ENCODE measurements at places on chromosomes 13 and 19.

- DNase-seq: no peak
Observed at GRCh38 chr13:84630476-84630875, 748.2 kb upstream of the SLITRK1 start.

DNA sequence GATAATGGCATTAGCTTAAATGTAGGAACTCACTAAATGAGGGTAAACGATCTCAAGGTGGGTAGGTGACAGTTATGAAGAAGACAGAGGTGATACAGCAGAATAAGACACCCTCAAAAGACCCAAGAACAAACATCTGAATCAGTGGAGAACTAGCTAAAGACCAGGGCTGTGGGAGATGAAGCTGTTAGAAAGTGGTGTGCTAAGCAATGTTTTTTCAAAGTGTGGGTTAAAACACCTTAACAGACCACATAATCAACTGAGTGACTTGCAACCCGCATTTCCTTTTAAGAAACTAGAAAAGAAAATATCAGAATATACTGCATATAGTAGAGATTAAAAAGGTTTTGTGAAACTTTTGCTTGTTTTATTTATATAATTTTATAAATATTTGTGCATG, 70.0 kb downstream of the ZDHHC20 start:
- no peak for DNase-seq

DNA sequence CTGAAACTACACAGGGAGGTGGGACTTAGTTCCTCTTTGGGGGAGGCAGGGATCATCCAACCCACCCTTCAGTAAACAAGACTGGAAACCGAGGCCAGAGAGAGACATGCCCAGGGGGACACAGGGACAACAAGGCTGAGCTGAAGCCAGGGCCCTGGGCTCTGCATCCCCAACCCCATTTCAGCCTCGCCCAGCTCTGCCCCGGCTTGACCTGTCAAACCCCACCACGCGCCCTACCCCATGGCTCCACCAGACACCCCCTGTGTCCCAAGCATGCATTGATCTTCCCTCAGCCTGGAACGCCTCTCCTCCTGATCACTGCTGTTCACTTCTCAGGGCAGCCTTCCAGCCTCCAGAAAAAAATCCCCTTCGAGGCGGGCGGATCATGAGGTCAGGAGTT, 2.0 kb upstream of the APC2 start:
- DNase-seq: no peak

- no peak for DNase-seq
Observed at GRCh38 chr13:31192306-31192705, 7.5 kb upstream of the B3GLCT start.

DNA sequence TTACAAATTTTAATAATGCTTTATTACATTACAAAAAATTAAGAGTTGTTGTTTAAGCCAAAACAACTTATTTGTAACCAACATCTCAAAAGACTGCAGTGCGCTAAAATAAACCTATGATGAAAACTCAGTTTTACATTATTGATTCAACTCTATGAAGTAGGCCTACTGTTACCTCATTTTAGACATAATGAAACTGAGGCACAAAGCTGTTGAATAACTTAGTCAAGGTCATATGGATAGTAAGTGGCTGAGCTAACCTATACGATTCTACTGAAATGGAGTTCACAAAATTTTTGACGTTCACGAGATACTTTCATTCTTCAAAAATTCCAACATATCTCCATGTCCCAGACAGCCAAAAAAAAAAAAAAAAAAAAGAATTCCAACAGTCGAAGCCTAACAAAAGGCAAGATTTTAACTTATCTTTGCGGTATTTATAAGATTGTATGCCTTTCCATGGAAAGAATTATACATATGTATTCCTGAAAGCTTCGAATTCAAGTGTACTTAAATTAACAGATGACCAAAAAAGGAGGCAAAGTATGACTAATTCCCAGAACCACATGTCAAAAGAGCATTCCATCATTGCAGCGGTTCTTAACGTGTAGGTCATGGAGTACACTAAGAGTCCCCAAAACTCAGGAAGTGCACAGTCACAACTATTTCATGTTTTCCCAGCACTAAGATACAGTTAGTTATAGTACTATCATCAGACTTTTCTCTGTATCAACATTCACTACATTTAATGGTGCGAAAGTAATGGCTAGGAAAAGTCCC, 69.4 kb downstream of the PSPC1 start:
- no peak for DNase-seq

GRCh38 chr19:32652894-32653598, 21.9 kb downstream of the ANKRD27 start:
- no peak for DNase-seq

DNA sequence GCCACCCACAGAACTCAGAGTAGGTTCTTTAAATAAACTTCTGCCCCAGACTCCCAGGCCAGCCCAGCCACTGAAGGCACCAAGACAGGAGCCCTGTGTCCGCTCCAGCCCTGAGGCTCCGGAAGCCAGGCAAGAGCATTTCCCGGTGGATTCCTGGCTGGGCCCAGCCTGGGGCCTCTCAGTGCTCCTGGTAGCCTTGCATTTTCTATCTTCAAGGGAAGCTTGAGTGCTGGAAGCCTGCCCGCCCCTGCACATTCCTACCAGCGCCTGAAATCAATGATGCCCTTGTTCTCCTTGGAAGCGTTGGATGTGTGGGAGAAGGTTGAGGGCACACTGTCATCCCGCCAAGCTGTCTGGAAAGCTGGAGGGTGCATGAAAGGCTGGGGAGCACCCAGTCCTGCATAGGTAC, 70.3 kb downstream of the ALOX5AP start:
- no peak for DNase-seq

DNA sequence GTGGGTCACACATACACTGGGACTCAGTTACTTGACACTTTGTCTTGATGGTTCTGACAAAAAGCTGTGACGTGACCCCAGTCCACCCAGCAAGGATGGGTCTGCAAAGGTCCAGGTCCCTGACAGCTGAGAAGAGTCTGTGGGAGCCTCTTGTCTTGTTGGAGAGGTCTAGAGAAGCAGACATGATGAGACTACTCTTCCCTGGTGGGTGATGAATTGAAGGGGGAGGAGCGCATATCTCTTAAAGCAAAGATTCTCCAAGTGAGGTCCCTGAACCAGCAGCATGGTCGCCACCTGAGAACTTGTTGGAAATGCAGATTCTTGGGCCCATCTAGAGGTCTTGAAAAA, 78.5 kb upstream of the MEDAG start:
- no peak for DNase-seq

DNA sequence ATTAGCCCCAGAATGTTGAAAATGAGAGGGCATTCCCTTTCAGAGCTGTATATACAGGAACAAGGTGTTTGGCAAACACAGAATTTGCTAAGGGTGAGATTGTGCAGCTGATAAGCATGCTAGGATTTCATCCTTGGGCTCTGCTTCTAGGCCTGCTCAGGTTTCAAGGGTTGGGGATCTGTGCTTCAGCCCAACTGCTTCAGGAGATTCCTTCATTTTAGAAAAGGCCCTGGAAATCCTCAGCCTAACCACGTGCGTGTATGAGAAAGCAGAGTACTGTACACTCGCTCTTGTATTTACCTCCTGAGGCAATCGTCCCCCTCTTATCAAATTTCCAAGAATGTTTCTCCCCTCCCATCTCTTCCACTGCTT, 291.6 kb upstream of the ARGLU1 start:
- DNase-seq: no peak

GRCh38 chr19:45498411-45499195, at the start of gene PPM1N:
PPM1N (plus strand) TSS chr19:45498443; CDS start chr19:45498473, 30 bp downstream.
- no peak for DNase-seq

- DNase-seq: no peak
Observed at GRCh38 chr13:107138486-107138885, 570.5 kb upstream of the ARGLU1 start.

- no peak for DNase-seq
Observed at GRCh38 chr13:48431987-48432615, 19.2 kb upstream of the LPAR6 start.

DNA sequence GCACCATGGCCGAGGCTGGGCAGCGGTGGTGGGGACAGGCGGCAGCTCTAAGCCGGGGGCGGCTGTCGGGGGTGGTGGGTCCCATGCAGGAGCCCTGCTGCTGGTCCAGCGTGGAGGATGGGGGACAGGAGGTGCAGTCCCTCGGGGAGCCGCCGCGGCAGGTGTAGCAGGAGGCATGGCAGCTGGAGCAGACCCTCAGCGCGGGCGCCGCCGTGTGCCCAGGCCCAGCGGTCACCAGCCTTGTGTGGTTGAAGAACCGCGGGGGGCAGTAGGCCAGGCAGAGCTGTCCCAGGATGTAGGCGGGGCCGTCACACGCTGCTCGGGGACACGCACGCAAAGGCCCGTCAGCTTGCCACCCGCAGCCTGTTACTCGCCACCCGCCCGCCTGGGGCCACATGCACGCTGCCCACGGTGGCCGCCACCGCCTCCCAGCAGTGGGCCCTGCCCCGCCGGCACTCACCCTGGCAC, 2.9 kb upstream of the C19orf25 start:
- no peak for DNase-seq

- DNase-seq: no peak
Observed at GRCh38 chr13:36054041-36054440, 77.1 kb downstream of the DCLK1 start.

GRCh38 chr13:91360246-91360751, 12.8 kb downstream of the MIR17HG start:
- DNase-seq: no peak

DNA sequence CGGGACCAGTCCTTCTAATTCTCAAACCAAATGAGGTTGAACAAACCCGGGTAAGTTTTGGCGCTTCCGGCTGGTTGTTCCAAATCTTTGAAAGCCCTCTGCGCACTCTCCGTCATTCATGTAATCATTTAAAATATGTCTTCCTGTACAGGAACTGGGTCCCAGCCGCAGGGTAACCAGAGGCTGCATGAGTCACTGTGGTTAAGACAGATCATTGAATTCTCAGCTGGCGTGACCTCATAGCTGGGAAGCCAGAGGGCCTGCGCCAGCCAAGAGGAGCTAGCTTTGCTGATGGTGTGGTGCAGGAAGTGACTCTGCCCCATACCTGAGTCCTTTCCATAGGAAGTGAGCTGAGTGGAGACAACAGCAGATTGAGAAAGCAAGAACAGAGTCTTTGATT, 135.2 kb downstream of the TSHZ3 start:
- DNase-seq: peak; percentile 68

DNA sequence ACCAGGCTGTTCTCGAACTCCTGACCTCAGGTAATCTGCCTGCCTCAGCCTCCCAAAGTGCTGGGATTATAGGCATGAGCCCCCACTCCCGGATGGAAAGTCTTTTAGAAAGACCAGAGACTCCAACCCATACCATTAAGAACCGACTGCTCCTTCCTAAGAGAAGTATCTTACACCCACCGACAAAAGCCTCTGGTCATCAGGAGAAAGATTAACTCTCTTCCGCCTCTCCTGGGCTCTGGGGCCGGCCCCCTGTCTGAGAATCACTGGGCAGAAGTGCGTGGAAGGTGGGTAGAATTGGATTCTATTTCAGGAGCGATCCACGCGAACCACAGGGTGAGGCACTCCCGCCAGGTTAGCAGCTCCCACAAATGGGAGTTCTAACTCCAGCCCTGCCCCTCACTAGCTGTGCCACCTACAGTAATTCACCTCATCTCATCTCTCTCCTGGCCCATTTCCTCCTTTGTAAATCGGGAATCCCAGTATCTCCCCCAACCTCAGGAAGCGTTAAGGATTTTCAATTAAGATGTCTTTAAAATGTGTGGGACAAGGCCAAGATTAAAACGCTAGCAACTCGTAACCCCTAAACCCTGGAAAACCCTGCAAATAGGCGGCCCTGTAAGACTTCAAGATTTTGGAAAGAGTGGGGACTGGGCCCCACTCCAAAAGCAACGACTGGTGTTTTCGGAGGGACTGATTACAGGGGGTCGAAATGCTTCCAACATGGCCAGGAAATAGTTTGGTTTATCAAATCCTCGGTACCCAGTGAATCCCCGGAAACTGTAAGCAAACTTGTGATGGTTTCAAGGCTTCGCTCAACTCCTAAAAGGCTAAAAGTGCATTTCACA, 1.3 kb downstream of the HNRNPL start:
- no peak for DNase-seq

DNA sequence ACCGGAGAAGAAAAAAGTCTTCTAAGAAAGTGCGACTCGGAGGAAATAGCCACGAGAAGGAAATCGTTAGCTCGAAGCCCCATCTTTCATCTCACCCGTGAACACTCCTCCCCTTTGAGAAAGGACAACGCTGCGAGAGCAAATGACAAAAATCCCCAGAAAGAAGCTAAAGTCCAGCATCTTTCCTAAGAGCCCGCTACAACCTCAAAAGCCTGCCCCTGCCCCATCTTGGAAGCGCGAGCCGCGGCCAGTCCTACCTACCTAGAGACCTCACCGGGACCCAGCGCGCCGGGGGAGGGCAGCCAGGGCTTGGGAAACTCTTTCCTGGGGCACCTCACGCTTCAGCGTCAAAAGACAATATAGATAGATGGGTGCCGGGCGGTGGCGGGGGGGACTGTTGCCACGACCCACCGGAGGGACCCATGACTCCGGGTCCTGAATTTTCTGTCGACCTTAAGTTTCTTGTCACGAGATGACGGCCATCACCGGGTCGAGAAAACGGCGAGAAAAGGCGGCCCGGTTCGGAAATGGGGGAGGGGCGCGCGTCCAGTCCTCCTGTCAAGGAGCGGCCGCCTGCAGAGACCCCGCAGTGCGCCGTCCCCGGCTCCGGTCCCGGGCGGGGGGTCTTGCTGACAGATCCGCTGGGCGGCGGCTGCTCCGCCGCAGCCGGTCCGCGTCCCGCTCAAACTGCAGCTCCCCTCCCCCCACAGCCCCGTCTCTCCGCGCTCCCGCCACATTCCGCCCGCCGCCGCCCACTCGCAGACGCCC, 65.9 kb downstream of the KCNRG start:
- DNase-seq: peak; percentile 14

DNA sequence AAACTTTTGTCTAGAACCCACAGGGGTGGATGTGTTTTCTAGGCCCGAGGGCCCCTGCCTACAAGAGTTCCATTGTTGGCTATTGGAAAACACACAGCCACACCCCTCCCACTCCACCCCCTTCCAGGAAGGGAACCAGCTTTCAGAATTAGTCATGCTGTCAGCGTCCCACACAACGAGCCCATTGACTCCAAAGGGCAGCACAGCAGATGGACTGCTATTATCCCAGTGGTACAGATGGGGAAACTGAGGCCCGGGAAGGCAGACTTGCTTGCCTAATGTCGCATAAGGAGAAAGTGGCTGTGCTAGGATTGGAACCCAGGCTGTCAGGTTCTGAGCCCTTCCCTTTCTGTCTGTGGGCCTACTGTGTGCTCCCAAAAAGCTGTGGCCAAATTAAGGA, 8.1 kb upstream of the FXYD3 start:
- no peak for DNase-seq

GRCh38 chr13:77360032-77360685, 33.3 kb upstream of the MYCBP2 start:
- no peak for DNase-seq

- no peak for DNase-seq
Observed at GRCh38 chr19:40519352-40520322, 52.8 kb downstream of the SPTBN4 start.
